ENCODE measurements at places on chromosomes 3 and 15. TPM values are rescaled to one million over a fixed set of nuclear protein-coding genes. Genes with fewer than 3 reads are reported as not detected.

DNA sequence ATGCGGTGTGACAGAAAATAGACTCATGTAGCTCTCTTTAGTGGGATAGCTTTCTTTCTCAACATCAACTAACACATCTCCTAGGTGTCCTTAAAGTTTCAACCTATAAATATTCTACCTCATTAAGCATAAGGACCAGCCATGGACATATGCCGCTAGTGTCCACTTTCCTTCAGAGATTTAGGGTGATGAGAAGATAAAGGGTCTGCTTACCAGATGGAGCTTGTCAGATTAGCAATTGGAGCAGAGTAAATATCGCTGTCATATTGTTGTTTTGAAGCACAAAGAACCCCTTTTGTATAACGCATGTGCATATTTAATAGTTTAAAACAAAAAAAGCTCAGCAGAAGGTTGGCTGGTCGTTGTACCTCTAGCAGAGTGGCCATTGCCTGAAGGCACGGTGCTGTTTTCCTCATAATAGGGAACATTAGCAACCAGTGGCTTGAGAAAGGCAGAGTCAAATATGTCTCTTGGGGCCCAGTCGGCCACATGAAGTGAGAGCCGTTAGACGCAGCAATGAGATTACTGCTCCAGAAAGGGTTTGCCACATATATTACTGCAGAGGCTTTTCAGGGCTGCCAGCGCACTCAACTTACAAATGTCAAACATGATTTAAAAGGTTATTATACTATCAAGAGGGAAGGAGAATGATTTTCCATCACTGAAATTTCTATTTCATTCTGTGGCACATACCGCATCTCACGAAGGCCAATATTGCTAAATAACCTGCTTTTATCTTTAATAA, 264.2 kb downstream of the ROBO2 start:
- no peak for DNase-seq

GRCh38 chr3:148707601-148708380, 10.1 kb downstream of the AGTR1 start:
- no peak for DNase-seq

DNA sequence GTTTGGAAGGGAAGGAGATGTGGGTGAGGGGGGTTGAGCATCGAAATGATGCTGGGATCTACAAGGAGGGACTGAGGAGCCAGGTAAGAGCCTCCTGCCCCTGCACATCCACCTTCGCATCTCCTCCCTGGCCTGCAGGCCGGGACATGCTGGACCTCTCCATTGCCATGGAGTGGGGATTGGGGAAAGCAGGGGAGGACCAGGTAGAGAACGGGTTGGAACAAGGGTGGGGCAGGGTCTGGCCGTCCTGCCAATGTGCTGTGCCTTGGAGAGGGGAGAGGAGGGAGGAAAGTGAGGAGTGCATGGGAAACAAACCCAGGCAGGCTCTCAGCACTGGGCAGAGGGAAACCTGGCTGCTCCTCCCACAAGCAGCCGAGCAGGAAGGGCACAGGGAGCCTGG, 10.6 kb downstream of the PLA2G4B start:
- no peak for DNase-seq

DNA sequence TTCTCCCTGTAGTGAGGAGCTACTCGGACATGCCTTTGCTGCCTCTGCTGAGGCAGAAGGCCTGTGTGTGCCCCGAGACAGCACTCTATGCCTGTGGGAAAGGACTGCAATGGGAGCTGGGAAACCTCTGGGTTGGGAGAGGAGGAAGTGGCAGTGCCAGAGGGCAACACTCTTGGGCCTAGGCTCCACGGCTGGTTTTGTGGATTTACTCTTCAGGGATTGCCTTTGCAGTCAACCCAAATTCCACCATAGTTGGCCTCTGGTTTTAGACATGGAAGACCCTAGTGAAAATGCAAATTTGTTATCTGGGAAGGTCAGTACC, 46.8 kb downstream of the ITGA11 start:
- no peak for DNase-seq

DNA sequence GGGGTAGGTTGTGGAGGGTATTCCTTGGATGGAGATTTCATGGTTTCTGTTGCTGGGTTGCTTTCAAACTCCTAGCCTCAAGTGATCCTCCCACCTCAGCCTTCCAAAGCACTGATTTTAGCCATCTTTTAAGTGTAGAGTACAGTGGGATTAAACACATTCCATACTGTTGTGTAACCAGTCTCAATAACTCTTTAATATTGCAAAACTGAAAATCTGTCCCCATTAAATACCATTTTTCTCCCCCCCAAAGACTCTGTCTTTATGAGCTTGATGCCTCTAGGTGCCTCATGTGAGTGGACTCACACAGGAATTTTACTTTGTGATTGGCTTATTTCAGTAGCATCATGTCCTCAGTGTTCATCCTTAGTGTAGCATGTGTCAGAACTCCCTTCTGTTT, 74.7 kb upstream of the ATP10A start:
- no peak for DNase-seq

The SLC27A2 gene
- 0.39 TPM for total RNA-seq

The NXPE3 gene
- total RNA-seq = 40.3 TPM

The EIF4A2 gene
- total RNA-seq = 978 TPM

The C3orf52 gene
- total RNA-seq = 0.78 TPM

The ATP13A5 gene
- not detected for total RNA-seq
